Panc1 (cell line): ENCODE measurements at places on chromosomes 4 and X. TPM values are rescaled to one million over a fixed set of nuclear protein-coding genes. Genes with fewer than 3 reads are reported as not detected.
A peak's percentile ranks its signal among the peaks of the same experiment; 100 is the strongest.

DNA sequence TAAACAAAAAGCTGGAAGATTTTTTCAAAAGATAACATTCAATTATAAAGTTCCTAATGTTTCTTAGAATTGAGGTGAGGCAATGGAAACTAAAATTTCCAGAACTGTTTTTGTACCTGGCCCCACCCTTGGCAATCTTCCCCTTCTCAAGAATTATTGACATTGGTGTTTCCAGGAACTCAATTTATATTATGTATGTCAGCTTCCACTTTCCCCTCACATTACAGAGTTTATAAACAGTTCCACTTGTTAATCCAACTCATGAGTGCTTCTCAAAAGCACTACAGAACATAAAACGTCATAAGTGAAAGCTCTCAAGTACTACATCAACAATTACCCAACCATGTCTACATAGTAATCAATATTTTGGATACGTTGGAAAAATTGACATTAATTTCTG is 107.4 kb downstream of the FAM13A start:
- DNase-seq = no peak
- H3K36me3 ChIP-seq = no peaks in the 10 kb centered on the region
- H3K4me1 ChIP-seq = no peaks in the 10 kb centered on the region
- no peaks in the 10 kb centered on the region for H3K27me3 ChIP-seq

- H3K36me3 ChIP-seq = no peaks in the 10 kb centered on the region
- DNase-seq = no peak
- peak overlapping the region; percentile 60 for H3K4me3 ChIP-seq
- H3K27me3 ChIP-seq = no peaks in the 10 kb centered on the region
Measured at GRCh38 chr4:8427761-8428287, 12.7 kb downstream of the ACOX3 start.

DNA sequence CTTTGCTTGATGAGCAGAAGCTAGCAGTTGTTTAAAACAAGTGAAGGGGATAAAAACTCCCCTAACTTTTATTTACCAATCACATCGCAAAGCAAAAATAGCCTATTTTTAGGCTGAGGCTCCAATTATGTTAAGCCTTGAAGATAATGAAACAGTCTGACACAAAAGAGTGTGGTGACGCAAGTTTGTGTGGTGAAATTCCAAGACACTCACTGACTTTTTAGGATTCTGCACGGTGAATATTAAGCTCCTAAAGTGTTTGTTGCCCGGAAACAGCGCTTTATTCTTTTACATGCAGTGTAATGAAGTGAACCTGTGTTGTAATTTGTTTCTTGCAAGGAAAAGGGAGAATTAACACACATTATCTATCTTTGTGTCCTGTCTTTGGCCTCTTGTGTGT is 74.8 kb downstream of the POLA1 start:
- no peaks in the 10 kb centered on the region for H3K27me3 ChIP-seq
- no peak overlapping the region for H3K4me3 ChIP-seq
- DNase-seq = no peak

DNA sequence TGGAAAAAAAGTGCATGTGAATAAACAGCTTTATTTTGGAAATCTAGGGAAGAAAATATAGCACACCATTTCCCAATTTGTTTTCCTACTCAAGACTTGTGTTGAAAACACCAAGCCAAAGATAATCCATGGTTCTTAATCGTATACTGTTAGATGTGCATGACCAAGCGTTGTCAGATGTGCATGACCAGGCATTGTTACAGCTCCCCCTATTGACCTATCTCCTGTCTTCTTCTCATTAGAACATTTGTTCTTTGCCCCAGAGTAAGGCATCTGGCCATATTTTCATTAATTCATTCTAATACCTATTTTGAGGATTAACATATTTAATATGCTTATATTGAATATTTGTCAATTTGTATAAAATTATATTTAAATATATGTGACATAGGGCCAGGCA is 14.4 kb upstream of the VCX start:
- no peaks in the 10 kb centered on the region for H3K27me3 ChIP-seq
- H3K4me3 ChIP-seq = no peak overlapping the region
- no peaks in the 10 kb centered on the region for H3K4me1 ChIP-seq
- DNase-seq = no peak
- no peak overlapping the region for H3K27ac ChIP-seq

ADH7 gene
- not detected for total RNA-seq

HMX1 gene
- total RNA-seq = not detected
